ENCODE measurements at places on chromosomes 6 and 20. TPM values are rescaled to one million over a fixed set of nuclear protein-coding genes. Genes with fewer than 3 reads are reported as not detected.
A peak's percentile ranks its signal among the peaks of the same experiment; 100 is the strongest.

DNA sequence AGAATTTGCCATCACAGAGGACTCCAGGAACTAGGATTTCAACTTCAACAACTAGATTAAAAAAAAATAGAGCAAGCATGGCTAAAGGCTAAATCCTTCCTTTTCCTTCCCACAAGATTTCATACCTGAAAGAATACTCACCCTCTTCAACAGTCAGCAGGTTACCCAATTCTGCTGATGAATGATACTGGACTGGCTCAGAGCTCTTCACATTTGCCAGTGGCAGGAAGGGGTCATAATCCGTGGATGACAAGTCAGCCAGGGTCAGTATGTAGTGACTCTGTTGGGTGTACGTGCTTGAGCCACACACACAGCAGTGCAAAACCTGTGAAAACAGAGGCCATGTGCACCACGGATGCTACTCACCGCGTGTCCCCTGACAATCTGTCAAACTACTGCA is 152.9 kb downstream of the INSM1 start:
- no peak for DNase-seq

GRCh38 chr6:121143476-121143875 is 190.8 kb downstream of the TBC1D32 start:
- no peak for DNase-seq

PBOV1 gene
- total RNA-seq, result not detected

DNA sequence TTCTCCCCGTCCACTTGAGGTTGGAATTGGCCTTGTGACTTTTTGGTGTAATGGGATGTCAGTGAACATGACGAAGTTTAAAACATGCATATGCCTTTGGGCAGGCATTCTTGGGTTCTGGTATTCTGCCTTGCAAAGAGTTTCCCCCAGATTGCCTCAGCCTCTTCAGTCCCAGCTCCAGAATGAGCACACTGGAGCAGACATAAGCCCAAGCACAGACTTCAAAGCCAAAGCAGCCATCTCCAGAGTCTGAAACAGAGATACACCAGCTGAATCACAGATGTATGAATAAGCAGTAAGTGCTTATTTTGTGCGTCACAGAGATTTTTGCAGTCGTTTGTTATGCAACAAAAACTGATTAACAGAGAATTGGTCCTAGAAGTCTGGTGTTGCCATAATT is 546.0 kb downstream of the FRK start:
- no peak for DNase-seq

GRCh38 chr6:36432151-36432671 is 10.4 kb downstream of the PXT1 start:
- DNase-seq, result no peak

- DNase-seq, result peak; percentile 3
Observed at GRCh38 chr6:125310994-125311649, 9.4 kb upstream of the HDDC2 start.

SLC22A7 gene
- not detected for total RNA-seq

GTSF1L gene
- total RNA-seq, result not detected

SLC17A1 gene
- not detected for total RNA-seq

- no peak for DNase-seq
Observed at GRCh38 chr6:34544776-34545471, 11.2 kb downstream of the SPDEF start.

FAXC gene
- total RNA-seq, result 1.5 TPM

- peak; percentile 77 for DNase-seq
Observed at GRCh38 chr20:58306421-58307261, 2.9 kb upstream of the RAB22A start.

GRCh38 chr6:111423960-111424846 is 58.8 kb downstream of the REV3L start:
- peak; percentile 14 for DNase-seq

GRCh38 chr6:96645106-96645505 is 82.2 kb downstream of the FHL5 start:
- DNase-seq, result no peak

DNA sequence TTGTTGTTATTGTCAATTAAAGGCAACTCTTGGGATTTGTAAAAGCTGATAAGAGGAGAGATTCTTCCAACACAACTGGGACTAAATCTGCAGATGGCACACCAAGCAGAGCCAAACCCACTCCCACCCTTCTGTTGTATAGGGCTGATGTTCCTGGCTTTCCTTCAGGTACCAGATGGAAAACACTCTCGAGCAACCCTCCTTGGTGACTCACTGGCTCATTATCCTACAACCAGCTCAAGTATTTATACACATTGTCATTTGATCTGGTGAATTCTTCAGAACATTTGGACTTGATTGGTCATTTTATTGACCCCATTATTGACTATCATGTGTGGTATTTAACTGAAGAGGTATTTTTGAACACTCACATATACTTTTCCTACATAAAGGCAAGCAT is 190.3 kb upstream of the PCSK2 start:
- no peak for DNase-seq

- no peak for DNase-seq
Observed at GRCh38 chr6:4346659-4347333, 211.4 kb upstream of the ECI2 start.

MC3R gene
- total RNA-seq, result not detected

DNA sequence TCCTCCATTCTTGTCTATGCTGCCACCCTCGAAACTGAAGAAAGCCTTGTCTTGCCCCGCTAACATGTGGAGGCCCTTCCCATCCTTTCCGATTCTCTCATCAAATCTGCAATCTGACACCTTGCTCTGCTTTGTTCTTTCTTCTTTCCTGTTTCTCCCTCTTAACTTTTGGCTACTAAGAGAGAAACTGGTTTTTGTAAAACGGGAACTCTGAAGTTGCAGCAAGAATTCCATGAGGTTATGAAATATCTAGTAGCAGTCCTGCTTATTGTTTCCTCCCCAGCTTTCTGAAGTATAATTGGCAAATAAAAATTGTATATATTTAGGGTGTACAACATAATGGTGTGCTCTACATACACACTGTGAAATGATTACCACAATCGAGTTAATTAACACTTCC is 80.2 kb downstream of the MAP7 start:
- DNase-seq, result no peak

FAM184A gene
- 8.6 TPM for total RNA-seq

- DNase-seq, result no peak
Observed at GRCh38 chr6:135576055-135576454, 78.5 kb upstream of the AHI1 start.

GRCh38 chr6:125979101-125979500 is 7.2 kb upstream of the TRMT11 start:
- DNase-seq, result no peak

COL21A1 gene
- total RNA-seq, result 1.8 TPM

DNA sequence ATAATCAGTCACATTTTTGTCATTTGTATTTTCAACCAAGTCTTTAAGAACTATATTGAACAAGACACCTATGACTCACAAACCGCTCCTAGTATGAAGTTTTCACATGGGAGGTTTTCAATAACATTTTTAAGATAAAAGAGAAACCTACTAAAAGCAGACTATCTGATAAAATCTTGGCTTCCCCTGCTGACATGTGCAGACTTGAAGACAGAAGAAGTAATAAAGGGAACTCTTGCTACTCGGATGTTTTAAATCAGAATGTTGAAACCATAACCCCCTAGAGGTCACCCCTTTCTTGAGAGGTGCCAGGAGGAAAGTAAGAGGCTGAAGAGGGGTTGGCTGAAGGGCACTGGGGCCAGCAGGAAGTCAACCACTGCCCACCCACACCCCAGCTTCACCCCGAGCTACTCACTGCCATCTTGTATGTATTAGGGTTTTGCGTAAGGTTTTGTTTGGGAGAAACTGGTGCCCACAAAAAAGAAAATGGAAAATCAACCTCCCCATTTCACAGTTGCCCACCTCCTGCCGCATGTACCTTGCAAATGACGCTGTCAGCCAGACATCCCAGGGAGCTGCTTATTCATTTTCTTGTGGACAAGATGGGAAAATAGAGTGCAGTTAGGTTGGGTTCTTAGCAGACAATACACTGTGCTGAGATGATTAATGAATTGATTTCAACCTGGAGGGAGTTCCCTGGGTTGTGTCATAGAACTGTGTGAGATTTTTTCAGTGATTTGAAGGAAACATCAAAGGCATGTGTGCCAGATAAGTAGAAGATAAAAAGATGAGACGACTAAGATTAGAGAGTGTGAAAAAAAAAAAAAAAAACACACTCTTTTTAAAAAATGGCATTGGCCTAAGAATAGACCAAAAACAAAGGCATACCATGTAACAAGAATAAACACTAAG is 83.2 kb upstream of the TAB2 start:
- no peak for DNase-seq

DNA sequence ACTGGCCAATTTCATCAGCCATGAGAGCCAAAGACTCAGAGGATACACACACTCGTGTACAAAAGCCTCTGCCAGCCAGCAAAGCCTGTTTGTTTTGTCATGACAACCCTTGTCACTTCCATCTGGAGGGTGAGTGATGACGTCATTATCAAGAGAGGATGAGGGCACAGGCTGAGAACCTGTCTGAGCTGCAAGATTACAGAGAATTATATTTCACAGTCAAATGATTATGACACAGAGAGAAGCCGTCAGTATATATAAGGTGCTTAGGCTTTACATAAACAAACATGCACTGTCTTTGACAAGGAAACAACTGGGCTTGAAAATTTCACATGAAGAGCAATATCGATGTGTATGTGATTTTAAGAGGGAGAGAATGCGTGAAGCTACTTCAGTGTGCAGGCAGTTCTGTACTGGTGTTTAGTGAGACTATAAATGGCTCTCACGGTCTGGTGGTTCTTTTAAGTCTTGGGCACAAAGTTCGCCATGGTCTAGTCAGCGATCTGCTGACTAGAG is 36.5 kb upstream of the BCLAF1 start:
- DNase-seq, result no peak

GRCh38 chr20:38995536-38996044 is 33.4 kb downstream of the DHX35 start:
- DNase-seq, result no peak

- DNase-seq, result no peak
Observed at GRCh38 chr6:31131595-31131994, 7.3 kb downstream of the PSORS1C2 start.

- no peak for DNase-seq
Observed at GRCh38 chr6:136763255-136763654, 29.0 kb downstream of the MAP3K5 start.

DNA sequence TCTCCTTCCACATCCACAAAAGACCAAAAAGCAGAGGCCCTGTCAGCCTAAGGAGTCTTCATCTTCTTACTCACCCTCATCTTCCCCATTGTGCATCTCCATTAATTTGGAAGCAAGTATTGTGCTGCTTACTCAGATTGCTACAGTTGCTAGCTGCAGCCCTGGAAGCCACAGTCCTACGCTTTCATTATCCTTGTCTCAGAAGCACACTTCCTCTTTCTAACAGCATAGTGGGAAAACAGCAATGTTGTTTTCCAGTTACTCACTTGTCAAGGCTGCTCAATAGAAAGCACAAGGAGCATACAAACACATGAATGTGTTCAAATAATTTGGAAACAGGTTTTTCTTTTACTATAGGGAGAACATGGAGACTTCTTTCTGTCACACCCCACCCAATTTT is 76.6 kb upstream of the RBM24 start:
- no peak for DNase-seq

DNA sequence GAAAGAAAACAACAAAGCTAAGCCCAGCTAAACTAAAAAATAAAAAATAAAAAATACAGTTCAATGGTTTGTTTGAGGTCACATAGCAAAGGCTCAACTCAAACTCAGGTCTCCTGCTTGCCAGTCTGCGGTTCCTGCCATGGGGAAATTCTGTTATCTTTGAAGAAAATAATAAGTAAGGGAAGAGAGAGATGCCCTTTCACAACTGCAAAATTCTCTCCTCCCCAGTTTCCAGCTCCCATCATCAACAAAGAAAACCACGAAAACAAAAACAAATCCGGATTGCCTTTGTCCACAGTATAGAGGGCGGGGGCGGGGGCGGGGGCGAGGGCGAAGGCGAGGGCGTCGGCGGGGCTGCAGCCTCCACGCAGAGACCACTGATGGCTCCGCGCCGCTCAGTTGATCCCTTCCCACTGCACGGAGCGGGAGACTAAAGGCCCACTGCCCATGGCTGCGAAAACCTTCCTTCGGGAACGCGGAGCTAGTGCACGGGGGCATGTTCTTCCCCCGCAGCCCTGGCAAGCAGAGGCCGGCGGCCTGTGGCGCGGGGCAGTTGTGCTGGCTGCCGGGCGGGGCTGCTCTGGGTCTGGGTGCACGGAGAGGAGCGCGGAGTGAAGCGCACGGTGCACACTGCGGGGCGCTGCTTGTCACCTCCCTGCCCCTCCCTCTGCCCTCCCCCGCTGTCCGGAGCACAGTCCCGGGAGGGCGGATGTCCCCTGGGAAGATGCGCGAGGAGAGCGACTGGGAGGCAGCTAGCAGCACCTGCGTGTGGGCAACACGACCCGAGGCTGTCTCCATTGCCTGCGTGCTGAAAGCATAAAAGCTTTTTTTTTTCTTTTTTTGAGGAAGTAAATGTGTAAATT is 54.1 kb upstream of the TPD52L1 start:
- DNase-seq, result peak; percentile 56

GRCh38 chr6:161918628-161919205 is 644.9 kb upstream of the AGPAT4 start:
- DNase-seq, result no peak

FOXS1 gene
- total RNA-seq, result not detected

DNA sequence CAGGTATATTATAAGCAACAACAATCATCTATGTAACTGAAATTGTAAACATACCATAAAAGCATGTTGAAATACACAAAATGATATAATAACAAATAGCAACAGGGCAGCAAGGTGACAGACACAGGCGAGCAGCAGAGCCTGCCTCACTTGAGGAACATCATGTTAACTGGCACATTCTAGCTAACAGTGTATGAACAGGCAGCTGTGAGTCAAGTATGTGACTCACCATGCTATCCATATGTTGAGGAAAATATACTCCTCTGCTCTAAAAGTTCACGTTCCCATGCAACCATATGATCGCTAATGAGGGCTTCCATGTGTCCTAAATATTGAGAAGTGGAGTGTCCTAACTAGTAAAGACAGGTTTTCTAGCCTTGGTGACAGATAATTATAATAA is 18.4 kb downstream of the SERAC1 start:
- DNase-seq, result no peak

GRCh38 chr20:6060213-6060612 is 6.4 kb upstream of the LRRN4 start:
- DNase-seq, result no peak

DNA sequence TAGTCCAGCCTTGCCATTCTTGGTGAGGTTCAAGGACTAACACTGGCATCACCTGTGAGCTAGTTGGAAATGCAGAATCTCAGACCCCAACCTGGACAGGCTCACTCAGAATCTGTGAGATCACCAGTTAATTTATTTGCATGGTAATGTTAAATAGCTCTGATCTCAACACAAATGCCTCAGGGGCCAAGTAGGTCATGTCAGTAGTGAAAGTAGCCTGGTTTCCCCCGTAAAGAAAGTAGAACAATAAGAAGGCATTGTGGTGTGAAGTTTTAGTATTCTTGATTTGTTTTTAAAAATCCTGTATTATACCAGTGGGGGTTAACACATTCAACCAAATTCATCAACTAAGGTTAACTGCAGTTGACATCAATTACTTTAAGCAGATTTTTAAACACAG is 105.5 kb downstream of the PPP1R14C start:
- no peak for DNase-seq
